NCI-H1417 (cell line): ENCODE measurements at places on chromosomes 16 and 17.

- DNase-seq = no peak
Measured at GRCh38 chr17:69075823-69076222, 15.1 kb upstream of the ABCA9 start.

- no peak for DNase-seq
Measured at GRCh38 chr16:86479419-86479818, 30.9 kb upstream of the FOXF1 start.

GRCh38 chr17:79192503-79193351 lies 118.1 kb downstream of the ENGASE start:
- peak; percentile 49 for DNase-seq

- no peak for DNase-seq
Measured at GRCh38 chr17:48439110-48439850, 9.3 kb upstream of the SKAP1 start.

- DNase-seq = peak; percentile 28
Measured at GRCh38 chr16:27972500-27972899, 91.0 kb downstream of the GSG1L start.

DNA sequence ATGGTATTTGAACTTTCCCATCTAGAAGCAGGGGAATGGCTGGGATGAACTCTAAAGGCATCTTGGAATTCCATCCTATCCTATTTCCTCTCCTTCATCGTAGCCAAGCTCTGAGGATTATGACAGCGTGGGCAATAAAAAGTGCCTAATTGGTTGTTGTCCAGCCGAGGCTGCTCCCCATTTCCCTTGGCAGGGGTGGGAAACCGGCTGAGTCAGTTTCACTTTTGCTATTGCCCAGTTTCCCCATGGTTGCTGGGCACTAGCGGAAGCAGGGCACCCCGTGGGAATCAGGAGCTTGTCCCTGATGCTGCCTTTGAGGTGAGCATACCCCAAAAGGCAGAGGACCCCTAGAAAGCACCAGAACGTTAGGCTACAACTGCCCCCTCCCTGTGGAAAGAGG lies 13.8 kb upstream of the SP2 start:
- DNase-seq = no peak

DNA sequence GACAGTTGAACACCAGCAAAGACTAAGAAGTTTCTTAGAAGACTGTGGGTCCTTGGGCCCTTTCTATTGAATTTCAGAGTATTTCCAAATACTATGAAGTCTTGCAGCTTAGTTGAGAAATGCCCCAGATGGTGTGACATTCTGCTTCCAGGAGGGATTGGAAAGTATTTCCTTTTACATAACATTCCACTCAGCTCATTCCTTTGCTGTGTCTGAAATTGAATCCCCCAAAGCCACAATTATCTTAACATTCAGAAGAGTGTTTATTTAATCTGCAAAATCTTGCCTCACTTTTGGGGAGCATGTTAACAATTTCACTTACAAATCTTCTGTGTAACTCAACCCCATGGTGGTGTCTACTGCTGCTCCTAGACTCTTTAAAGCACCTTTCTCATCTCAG lies 307.7 kb downstream of the WWOX start:
- DNase-seq = no peak

- DNase-seq = no peak
Measured at GRCh38 chr16:89897204-89897603, 21.5 kb upstream of the MC1R start.

DNA sequence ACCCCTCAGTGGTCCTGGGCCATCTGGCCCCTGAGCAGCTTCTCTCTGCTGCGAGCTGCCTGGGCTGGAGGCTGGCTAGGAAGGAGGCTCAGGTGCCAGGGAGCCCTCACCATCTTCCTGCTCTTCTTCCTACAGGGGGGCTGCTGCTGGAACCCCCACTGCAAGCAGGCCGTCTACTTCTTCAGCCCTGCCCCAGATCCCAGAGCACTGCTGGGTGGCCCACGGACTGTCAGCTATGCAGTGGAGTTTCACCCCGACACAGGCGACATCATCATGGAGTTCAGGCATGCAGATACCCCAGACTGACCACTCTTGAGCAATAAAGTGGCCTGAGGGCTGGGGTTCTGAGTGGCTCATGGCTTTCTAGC lies 46.1 kb downstream of the PRMT7 start:
- DNase-seq = no peak

- no peak for DNase-seq
Measured at GRCh38 chr17:15133826-15134225, 131.3 kb downstream of the PMP22 start.

- peak; percentile 84 for DNase-seq
Measured at GRCh38 chr16:2056077-2056476, 8.3 kb downstream of the TSC2 start.

DNA sequence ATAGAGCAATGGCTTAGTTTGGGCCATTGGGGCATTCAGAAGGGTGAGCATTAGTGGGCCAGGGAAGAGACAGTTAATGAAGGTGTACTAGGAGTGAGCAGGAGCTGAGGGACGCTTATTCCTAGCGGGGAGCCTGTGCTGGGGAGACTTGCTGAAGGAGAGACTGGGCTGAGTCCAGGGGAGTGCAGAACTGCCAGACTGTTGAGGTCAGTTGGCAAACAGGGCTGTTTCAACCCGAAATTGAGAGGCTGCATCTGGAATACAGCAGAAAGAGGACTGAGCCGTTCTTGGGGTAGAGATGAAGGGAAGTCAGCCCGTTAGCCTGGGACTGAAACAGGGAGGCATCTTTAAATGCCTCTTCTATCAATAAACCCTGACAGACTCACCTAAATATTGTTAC lies 33.2 kb downstream of the MAP2K6 start:
- DNase-seq = no peak

- DNase-seq = peak; percentile 86
Measured at GRCh38 chr17:32487473-32488176, 832 bp downstream of the CDK5R1 start.

DNA sequence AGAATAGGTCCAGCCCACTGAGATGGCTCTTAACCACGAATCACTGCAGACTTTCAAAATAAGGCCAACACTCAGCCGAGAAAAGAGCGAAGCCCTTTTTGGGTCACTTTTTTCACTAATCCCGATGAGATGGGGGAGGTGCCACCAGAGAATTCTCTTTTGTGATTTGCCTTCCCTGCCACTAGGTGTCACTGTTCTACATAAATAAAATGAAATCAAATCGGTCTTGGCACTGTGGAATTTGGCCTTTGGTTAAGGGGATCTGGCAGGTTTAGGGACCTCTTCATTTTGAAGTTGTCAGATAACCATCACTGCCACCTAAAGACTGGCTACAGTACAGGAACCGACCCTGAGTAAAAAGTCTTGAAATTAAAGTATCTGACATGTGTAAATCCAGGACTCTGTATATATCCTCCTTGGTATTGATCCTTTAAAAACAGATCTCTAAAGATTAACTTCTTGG lies 147.0 kb downstream of the HS3ST4 start:
- DNase-seq = peak; percentile 68

GRCh38 chr16:49625311-49626065 lies 230.4 kb downstream of the ZNF423 start:
- DNase-seq = no peak

DNA sequence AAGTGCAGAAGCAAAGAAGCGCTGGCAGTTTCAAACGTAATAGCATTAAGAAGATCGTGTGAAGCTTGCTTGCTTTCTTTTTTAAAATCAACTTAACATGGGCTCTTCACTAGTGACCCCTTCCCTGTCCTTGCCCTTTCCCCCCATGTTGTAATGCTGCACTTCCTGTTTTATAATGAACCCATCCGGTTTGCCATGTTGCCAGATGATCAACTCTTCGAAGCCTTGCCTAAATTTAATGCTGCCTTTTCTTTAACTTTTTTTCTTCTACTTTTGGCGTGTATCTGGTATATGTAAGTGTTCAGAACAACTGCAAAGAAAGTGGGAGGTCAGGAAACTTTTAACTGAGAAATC lies 17.4 kb upstream of the RAB11FIP4 start:
- DNase-seq = no peak

GRCh38 chr17:4420692-4421131 lies 13.0 kb upstream of the SPNS3 start:
- peak; percentile 49 for DNase-seq

DNA sequence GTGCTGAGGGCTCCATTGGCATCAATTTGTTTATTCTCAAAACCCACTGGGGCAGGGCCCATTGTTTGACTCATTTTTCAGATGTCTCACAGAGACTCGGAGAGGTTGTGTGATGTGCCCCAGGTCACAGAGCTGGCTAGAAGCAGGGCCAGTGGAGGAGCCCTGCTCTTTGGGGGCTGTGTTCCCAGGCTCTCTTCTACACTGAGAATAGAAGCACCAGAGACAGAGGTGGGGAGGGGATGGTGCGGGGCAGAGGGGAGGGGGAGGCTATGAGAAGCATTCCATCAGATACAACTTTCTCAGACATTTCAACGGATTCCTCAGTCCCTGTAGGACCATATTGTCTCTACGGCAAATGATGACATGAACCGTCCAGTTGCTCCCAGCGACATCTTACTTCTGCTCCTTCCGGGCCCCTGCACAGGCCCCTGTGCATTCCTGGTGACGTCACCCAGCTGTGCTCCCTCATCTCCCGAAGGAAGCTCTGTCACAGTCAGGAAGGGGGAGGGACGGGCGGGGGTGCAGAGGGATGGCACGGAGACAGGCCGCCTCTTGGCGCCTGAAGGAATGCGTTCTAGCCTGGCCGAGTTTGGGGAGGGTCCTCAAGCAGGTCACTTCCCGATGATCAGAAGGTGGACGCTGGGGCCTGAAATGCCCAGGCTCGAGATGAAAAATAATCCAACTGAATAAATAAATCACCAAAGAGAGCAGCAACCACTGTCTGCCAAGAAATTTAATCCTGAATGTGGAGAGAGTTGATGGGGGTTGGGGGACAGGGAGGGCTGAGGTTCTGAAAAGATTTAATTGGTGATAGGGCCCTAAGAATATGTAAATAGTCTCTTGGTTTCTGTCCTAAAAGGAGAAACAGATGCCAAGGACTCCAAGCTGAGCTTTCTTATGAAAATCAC lies 114.1 kb downstream of the NOG start:
- DNase-seq = no peak

DNA sequence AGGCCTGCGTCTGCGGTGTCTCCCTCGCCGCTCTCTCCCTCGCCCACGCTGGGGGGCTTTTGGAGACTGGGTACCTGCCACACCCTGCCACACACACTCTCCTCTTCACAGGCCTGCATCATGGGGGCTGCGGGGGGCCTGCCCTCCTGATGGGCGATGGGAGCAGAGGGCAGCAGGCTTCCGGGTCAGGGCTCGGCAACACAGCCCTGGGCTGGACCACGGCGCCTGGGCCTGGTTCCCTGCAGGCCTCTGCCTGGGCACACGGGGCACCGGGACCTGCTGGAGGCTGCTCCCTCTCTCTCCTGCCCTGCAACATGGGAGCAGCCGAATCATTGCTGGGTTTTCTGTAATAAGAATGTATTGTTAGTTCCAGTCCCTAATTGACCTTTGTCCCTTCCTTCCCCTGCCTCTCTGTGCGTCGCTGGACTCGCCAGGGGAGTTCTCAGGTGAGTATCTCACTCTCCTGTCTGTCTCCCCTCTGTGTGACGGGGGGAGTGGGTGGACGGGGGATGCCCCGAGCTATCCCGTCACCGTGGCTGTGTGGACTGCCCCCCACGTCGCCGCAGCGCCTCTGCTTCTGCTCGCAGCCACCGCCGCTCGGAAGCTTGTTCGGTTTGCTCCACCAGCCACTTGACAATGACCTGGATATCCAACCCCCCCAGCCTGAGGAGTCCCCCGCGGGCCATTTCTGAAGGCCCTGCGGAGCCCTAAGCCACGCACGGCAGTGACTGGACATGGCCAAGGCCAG lies 13.5 kb downstream of the NME3 start:
- DNase-seq = no peak

DNA sequence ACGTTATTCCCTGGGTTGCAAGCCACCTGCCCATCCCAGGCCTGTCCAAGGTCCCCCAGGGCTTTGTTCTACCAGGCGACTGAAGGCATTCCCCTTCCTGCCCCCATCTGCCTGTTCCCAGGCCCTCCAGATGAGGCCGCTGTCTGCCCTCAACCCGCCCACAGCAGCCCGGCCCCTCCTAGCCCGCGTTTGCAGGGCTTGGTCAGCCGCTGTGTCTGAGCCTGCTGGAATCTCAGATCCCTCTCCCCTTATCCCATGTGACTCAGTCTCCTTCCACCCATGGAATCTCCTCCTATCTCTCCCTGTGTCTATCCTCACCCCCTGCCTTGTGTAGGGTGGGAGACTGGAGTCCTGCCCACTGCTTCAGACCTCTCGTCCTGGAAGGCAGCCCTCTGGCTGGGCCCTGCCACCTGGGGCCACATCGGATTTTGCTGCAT lies 186.0 kb upstream of the TNRC6C start:
- no peak for DNase-seq

- no peak for DNase-seq
Measured at GRCh38 chr17:1053661-1054360, 56.9 kb downstream of the TIMM22 start.

DNA sequence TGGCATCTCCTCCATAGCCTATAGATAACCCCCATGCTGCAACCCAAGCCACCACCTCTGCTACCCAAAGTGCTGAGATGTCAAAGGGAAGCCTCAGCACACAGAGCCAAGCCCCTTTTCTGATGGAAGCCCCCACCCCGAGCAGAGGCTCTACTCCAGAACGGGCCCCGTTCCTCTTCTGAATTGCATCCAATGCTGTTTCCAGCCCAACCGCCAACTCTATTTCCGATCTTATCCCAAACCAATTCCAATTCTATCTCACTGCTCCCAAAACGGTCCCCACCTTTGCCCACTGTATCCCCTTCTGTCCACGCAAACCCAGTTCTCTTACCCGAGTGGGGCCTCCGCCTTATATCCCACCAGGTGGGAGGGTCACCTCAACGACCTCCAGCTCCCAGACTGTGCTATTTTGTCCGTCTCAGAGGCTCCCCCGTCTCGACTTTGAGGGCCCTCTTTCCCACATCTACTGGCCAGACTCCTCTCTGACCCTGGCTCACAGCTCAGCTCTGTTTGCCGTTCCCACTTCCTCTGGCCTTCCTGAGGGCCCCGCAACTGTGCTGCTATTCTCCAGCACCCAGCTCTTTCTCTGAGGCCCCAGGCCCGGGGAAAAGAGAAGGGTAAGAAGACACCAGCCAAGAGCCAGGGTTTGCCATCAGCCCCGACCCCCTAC lies 487 bp downstream of the SRL start:
- DNase-seq = no peak

GRCh38 chr17:8969901-8970300 lies 4.4 kb upstream of the PIK3R5 start:
- no peak for DNase-seq

- no peak for DNase-seq
Measured at GRCh38 chr17:69733171-69734012, 318.9 kb downstream of the MAP2K6 start.

DNA sequence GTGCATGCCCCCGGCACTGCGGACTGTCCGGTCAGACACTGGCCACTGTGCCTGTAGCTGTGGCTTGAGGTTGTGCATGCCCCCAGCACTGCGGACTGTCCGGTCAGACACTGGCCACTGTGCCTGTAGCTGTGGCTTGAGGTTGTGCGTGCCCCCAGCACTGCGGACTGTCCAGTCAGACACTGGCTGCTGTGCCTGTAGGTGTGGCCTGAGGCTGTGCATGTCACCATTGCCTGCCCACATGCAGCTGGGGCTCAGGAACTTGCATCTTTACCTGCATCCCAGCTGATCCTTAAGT lies 5.2 kb downstream of the MTHFSD start:
- no peak for DNase-seq

GRCh38 chr16:8430401-8430800 lies 159.9 kb downstream of the TMEM114 start:
- DNase-seq = no peak
